ENCODE measurements at places on chromosomes 2 and 18.

- DNase-seq = no peak
Measured at GRCh38 chr2:28163028-28163427, 229.6 kb upstream of the FOSL2 start.

GRCh38 chr2:163200741-163201140 is 362.2 kb upstream of the KCNH7 start:
- DNase-seq = no peak

DNA sequence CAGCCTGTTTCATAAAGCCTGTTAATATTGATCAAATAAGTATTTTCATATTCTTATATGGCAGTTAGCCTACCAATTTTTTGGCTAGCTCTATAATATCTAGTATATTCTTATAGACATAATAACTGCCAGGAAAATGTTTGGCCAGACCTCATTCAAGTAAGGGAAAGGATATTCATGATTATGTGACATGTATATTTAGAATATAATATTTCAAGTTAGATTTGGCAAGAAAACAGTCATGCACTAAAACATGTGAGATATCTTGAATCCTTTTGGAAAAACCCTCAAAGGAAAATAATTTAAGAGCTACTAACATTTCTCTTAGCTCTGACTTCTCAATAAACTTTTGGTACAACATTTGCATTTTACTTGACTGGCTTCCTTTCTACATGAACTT is 694.1 kb downstream of the PLCL1 start:
- no peak for DNase-seq

DNA sequence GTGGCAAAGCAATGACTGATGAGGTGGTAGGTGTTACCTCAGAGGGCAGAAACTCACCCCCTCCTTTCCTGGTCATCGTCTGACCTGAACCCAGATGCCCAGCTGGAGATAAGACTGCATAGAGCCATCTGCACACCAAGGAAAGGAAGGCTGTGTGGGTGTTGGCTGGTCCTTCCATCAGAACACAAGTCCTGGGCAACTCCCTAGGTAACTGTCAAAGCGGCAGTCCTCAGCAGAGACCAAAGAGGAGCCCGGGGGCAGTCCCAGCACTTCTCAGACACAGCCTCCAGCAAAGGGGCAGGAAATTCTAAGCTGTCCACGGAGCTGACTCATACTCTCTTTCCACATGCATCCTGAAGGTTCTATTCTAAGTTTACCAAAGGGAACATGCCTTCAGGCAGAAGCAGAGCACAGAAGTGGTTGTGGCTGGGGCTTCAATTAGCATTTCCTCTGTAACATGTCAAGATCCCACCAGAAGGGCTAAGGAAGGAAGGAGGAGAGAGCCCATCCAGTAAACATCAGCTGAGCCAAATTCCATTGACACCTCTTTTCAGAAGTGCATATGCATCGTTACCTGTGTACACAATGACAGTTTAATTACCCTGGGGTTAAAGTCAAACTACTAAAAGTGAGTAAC is 54.7 kb downstream of the SPRED2 start:
- no peak for DNase-seq

GRCh38 chr2:12809526-12809925 is 92.8 kb downstream of the TRIB2 start:
- no peak for DNase-seq

GRCh38 chr2:74632209-74632938 is 15.8 kb downstream of the M1AP start:
- DNase-seq = no peak

DNA sequence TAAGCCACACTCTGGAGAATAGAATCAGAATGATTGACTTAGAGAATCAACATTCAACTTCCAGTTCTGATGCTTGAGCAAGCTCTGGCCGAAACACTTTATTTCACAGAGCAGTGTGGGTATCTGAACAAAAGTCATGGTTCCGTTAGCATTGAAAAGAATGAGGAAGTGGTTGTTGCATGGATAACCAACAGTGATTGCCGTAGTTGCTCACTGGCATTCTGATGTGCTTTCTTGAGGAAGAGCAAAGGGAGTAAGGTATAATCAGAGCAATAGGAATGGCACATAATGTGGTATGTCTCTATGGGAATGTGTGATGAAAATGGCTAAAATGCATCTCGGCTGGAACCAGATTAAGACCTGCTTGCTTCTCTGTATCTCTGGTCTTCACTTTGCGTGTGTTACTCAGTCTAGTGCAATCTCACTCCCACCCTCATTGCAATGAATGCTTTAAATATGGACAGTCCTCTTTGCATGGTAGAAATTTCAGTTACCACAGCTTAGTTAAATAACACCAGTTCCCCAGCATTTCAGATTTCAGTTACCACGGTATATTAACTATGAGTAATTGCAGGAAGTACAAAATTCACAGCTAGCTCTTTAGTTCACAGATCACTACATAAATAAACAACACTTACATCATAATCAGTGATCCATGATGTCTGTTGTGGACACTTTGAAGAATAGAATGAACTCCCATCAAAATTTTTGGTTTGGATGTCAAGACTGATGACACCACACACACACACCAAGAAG is 7.8 kb upstream of the RAB12 start:
- no peak for DNase-seq

DNA sequence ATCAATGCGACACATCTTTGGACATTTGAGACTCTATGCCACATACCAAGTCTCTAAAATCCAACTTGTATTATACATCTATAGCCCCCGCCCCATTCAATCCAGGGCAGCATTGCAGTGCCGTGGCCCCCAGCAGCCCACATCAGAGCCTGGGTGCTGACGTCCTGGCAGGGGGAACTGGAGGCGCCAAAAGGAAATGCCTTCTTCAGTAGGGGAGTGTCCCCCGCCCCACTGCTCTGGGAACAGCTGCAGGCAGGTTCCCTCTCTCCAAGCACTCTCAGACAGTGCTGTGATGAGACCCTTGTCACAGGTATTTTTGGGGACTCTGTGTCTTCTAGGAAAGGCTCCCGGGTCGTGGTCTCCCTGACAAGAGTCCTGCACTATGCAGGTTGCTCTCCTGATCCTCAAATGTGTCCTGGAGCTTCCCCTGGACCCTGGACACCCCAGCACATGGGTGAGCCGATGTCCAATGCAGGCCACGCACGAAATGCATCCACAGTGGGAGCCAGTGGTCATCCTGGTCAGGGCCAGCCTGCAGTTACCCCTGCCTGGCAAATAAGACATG is 188.7 kb downstream of the RTP5 start:
- no peak for DNase-seq

DNA sequence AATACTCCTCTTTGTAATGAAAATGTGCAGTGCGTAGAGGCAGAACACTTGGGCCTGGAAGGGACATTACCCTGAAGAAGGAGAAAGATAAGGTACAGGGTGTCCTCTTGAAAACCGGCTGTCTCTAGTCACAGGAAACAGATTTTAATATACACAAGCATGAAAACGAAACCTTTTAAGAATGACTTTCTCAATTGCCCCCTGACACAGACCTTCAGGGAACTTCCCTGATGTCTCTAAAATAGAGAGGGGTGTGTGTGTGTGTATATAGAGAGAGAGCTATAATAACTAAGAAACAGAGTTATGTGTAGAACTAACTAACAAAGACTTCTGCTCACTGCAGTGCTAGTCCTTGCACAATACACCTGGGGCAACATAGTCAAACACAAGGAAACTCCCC is 780.0 kb downstream of the CNTNAP5 start:
- no peak for DNase-seq

- DNase-seq = no peak
Measured at GRCh38 chr2:29382486-29382885, 267.3 kb downstream of the CLIP4 start.

DNA sequence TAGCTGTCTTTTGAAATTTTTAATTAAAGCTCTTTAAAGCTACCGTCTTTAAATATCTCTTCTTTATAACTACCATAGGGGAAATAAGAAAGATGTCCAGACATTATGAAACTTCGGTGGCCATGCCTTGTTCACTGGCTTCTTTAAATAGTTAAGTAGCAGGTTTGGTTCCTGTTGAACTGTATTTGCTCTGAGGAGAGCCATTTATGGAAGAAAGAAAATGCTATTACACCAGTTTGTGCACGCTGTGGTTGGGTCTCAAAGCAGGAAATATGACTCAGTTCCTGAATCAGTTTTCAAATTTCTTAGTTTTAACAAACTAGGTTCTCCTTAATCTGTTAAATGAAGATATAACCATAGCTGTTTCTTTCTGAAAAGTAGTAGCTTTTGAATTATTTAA is 12.2 kb downstream of the ARPC2 start:
- DNase-seq = no peak
